Stimulated activated CD4-positive, alpha-beta T cell treated with anti-CD3 and anti-CD28 coated beads, Interleukin-15, amount 100 ng/mL, for 1 hour (primary cell): ENCODE measurements at places on chromosomes 2 and 18.
A peak's percentile ranks its signal among the peaks of the same experiment; 100 is the strongest.

DNA sequence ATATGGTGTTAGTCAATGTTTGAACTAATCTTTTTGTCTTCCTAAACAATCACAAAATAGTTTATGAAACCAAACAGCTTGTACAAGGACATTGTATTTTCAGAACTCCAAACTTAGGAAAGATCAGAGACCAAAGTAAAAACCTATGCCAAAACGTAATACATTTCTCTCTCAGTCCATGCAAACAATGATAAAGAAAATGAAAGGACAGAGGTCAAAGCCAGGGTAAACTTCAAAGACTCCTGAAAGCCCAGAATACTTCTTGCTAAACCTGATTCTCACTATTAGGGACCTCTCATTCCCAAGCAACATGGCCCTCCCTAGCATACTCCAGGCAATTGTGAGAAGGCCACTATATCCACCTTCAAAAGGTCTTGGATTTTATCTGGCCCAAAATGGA, 105.1 kb upstream of the GALNT5 start:
- DNase-seq: no peak

DNA sequence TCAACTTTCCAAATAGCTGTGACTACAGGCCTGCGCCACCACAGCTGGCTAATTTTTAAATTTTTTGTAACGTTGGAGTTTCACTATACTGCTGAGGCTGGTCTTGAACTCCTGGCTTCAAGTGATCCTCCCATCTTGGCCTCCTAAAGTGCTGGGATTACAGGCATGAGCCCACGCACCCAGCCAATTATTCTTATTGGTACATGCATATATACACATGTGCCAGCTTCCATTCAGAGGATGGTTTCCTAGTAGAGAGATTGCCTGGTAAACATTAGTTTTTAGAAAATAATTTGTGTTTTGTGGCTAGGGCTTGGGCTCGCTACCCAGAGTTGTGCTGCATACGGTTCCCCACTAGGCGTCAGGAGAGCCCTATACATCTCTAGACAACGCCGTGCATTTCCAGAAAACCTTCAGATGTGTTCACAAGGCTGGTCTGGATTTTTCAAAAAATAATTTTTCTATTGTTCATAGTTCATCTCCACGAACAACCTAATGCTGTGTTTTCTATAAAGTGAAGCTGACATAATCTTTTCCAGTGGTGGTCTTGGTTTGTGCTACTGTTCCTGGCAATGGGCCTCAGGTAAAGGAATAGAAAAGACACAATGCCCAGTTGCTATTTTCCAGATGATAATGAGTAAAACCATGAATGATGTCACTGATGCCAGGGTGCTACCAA, 14.6 kb upstream of the AFG3L2 start:
- no peak for DNase-seq

DNA sequence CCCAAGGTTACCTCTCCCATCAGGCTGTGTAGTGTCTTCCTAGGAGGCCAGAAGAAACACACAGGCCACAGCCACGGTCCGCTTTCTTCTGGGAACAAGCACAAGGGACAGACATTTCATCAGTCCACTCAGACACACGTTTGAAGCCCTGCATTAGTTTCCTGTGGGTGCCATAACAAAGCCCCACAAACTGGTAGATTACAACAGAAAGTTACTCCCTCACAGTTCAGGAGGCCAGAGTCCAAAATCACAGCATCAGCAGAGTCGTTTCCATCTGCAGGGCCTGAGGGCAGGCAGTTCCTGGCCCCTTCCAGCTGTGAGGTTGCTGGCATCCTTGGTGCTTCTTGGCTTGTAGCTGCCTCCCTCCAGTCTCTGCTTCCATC, 8.8 kb upstream of the PRLH start:
- no peak for DNase-seq

- DNase-seq: no peak
Observed at GRCh38 chr2:23198316-23199114, 186.5 kb upstream of the KLHL29 start.

DNA sequence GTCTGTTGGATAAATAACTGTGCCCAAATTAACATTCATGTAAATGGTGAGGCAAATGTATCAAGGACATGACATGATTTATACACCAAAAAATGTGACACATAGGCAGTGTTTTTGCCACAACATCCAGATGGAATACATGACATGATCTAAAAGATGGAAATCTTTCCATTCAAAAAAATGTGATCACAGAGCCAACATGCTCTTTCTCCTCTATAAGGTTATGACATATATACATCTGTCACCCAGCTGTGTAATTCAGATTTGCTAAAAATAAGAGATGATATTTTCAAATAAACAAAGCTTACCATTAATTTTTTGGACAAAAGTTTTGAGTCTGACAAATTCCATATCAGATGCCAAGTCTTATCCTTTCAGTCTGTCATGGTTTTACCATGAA, 95.5 kb upstream of the COL3A1 start:
- no peak for DNase-seq

DNA sequence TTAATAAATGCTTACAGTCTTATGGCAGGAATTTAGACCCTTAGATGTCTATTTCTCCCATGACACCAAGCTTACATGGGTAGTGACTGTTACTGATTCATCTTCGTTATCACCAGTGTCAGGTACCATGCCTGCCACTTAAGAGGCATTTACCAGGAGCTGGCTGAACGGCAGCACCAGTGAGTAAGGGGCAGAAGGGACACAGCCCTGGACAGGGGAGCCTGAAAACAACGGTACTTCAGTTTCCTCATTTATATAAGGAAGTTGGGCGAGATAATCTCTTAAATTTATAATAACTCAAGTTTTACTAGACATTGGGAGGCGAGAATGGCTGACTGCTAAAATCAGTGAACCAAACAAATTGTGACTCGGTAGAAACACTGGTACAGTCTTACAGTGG, 1.2 kb downstream of the COA5 start:
- no peak for DNase-seq

DNA sequence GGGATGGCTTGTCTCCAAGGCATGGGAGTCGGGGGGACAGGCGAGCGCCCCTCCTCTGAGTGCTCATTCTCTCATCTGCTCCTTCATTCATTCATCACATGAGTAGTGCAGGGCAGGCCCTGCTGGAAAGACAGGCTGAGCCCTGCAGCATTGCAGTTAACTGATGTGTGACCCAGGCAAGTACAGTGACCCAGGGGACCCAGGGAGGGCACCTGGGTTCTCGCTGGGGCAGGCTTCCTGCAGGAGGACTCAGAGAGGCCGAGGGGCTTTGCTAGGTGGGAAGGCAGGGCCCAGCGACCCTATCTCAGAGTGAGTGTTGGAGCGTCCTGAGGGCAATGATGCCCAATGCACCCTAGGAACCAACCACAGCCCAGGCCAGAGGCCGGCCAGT, 30.6 kb downstream of the HJURP start:
- no peak for DNase-seq

DNA sequence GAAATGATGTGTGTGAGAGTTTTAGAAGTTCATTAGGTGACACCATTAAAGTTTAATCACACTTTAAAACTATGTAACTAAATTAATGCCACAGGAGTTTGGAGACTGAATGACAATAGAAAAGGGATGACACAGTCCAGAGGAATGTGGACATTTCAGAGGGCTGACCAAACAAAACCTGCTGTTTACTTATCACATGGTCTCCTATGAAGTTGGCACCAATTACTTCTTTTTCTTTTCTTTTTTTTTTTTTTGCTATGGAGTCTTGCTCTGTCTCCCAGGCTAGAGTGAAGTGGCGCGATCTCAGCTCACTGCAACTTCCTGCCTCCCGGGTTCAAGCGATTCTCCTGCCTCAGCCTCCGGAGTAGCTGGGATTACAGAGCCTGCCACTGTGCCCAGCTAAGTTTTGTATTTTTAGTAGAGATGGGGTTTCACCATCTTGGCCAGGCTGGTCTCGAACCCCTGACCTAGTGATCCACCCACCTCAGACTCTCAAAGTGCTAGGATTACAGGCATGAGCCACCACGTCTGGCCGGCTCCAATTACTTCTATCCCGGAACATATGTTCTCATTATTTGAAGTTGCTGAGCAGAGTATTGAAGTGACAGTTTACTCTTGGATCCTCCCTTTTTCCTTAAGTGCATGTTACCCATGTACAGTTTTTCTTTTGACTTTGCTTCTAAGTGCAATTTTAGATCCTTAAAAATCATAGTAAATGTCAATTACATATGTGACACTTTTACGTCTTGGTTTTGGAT, 4.3 kb downstream of the AGPS start:
- no peak for DNase-seq

GRCh38 chr2:10210336-10210735, 87.8 kb downstream of the RRM2 start:
- DNase-seq: no peak

DNA sequence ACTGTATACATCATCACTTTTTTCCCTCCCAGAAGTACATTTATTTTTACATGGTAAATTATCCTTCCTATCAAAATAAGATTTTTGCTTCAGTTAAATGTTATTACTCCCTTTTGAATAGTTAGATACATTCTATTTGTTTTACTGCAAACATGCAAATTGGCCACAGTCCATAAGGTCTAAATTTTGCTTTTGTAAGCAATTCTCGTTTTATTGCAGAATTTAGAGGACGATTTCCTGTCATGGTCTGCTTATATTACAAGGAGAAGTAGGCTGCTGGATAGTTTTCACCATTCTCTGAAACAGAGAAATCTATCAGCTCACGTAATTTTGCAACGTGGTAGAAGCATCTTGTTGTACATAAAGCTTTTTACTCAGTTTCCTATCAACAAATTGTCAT, 1632.5 kb downstream of the LRP1B start:
- DNase-seq: no peak

GRCh38 chr18:35267161-35267651, 22.8 kb downstream of the ZSCAN30 start:
- peak; percentile 42 for DNase-seq

- no peak for DNase-seq
Observed at GRCh38 chr18:11871501-11871900, 20.3 kb downstream of the CHMP1B start.

DNA sequence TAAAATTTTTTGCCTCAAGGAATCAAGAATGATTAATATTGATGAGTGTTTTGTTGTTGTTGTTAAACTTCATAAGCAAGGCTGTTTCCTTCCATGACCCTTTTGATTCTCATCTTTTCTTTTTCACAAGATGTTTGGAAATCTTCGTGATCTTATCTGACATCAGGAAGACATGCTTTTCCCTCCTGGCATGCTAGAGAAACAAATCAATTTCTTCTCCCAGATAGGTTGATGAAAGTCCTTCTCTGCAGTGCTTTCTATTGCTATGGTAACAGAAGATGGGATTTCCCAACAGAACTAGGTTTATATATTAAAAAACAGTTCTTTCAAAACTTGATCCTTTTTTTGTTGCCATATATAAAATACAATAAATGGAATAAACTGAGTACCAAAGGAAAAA, 85.2 kb downstream of the EML6 start:
- DNase-seq: no peak
